ENCODE measurements at places on chromosomes 7 and 10.

DNA sequence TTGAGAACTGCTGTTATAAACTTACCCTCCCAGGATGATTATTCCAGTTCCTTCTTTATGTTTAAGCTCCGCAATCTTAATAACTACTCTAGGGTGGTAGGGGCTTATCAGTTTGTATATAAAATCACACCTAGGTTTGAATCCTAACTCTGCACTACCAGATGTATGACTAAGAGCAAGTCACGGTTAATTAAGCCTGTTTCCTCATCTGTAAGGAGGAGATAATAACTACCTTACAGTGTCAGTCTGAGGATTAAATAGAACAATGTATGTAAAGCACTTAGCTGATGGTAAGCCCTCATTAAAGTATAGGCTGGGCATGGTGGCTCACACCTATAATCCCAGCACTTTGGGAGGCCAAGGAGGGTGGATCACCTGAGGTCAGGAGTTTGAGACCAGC, 9.2 kb downstream of the DNA2 start:
- DNase-seq: no peak

GRCh38 chr7:125256446-125256845, 326.8 kb upstream of the POT1 start:
- DNase-seq: no peak

- no peak for DNase-seq
Observed at GRCh38 chr10:110698340-110698739, 54.2 kb downstream of the RBM20 start.

DNA sequence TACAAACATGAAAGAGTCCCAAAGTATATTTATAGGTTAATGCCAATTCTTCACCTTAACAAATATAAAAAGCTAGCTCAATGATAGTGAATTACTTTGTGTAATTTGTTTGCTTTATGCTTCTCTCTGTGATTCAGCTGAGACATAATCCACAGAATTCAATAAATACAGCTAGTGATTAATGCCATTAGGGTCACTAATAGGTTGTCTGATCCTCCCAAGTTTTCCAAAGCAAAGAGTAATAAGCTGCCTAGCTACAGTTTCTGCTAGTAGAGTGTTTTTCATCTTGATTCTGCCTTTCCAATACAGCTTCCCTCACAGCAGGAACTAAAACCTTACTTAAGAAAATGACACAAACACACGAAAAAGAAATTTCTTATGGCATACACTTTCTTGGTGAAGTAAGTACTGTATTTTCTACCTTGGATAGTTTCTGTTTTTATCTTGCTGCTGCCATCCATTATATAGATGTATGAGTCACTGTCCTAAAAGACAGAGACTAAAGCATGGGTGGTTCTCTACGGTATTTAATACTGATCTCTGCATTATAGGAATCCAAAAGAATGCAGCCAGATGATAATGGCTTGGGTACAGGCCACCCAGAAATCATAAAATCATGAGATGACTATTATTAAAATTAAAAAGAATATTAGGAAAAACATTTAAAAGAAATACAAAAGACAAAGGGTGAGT, 170.0 kb downstream of the TPK1 start:
- DNase-seq: no peak

DNA sequence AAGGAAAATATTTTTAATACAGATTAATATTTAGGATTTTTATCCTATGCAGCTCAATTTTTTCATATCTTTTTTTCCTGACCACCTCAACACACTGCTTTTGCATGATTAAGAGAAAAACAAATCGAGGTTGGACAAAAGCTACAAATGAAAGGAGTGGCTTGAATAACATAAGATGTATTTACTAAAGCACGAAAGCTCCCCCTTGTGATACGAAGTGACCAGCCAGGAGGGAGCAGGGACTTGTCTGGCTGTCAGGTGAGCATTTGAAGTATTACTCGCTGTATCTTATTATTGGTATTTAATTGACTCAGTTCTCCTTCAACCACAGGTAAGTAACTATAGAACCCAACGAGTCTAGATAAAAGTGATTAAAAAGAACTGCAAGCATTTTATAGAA, 265.2 kb upstream of the PHF14 start:
- no peak for DNase-seq

DNA sequence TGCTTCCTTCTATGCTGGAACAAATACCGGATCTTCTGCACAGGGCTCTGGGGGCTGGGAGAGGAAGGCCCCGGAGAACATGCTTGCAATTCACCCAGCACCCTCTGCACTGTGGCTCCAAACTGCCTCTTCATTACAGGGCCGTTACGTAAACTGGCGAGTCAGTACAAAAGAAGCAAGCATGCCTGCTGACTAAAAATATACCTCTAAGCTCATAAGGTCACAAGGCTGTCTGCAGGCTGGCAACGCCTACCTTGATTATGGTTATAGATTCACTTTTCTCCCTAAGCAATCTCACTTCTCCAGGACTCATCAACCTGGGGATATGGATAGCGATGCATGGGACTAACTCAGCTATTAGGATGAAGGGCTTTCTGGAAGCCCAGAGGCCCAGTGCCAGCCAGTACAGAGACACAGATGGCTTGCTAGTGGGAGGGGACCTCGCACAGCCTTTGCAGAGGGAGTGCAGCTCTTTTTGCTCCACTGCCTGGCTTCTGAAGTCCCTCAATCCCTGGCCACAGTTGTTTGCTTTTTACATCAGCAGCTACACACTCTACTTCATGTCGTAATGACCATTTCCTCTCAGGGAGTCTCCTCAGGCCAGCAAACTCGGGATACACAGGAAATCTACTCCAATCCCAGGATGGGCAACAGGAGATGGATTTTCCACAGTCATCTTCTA, 96.1 kb downstream of the SH3PXD2A start:
- peak; percentile 80 for DNase-seq

- no peak for DNase-seq
Observed at GRCh38 chr10:126101736-126102135, 205.4 kb downstream of the FANK1 start.

GRCh38 chr10:17403161-17403560, 51.2 kb downstream of the ST8SIA6 start:
- no peak for DNase-seq
